ENCODE measurements at places on chromosomes 11 and 22. TPM values are rescaled to one million over a fixed set of nuclear protein-coding genes. Genes with fewer than 3 reads are reported as not detected.
A peak's percentile ranks its signal among the peaks of the same experiment; 100 is the strongest.

The THRSP gene
- total RNA-seq, result 39.4 TPM

The APOA5 gene
- not detected for total RNA-seq

The OR2AG2 gene
- total RNA-seq, result not detected

DNA sequence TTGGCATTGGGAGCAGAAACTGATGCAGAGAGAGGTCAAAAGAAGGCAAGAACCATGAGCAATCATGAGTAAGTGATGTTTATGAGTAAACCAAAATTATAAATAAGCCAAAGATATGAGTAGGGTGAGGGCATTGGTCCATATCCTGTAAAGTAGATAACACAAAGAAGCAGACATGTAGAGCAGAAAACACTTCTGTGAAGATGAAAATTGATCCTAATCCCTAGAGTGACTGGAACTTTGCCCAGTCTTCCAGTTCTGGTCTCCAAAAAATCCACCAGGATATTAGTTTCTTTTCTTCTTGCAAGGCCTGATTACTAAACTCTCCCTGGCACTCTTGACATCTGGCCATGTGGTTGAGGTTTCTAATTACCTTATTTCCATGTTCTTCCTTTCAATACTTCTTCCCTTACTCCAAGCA lies 13.7 kb upstream of the DRD2 start:
- DNase-seq, result no peak

DNA sequence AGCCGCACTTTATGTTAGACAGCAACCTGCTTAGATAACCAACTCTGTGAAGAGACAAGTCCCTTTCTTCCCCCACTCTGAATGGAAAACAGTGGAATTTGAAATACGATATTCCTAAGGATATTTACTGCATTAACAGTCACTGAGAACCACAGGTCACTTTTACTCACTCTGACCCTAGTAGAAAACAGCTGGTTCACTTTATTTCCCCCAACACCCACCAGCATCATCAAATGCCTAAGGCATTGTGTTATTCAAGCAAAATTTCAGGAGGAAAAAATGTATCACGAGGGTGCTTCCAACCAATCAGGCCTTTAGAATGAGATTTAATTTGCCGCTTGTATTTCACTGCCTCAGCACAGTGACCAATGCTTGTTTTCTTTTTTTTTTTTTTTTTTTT lies 1134.1 kb upstream of the CCDC90B start:
- DNase-seq, result no peak

- no peak for DNase-seq
These were observed 87.5 kb downstream of the RRM1 start for GRCh38 chr11:4181782-4182721.

DNA sequence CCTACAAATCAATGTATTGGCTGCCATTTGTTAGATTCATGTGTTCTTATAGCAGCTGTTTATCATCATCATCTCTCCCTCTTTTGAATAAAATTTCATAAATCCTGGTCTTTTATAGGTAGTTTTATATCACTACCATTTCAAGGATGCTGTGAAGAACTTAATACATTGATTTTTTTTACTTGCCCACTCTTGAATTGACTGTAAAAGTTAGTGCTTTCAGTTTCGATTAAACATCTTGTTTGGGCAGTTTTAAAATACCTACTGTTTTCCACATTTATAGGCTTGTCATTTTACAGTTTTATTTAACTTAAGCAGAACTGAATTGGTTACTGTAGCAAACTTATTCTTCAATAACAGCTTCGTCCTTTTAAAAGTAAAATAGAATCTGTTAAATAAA lies 59.5 kb downstream of the TTC17 start:
- DNase-seq, result no peak

DNA sequence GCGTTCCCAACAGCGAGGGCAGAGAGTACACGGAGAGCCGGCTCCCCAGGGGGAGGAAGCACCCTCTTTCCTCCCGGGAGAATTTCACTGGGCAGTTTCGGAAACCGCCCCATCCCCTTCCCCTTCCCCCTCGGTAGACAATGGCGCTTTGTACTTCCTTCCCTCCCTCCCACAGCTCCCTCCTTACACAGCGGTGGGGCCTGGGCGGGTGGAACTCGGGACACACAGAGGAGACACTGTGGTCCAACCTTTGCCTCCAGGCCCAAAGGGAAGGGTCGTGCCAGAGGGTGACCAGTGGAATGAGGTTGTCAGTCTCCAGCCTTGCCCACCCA lies 4.3 kb downstream of the SMTN start:
- peak; percentile 83 for DNase-seq

GRCh38 chr22:46829941-46830715 lies 67.7 kb downstream of the TBC1D22A start:
- DNase-seq, result peak; percentile 76

- DNase-seq, result no peak
These were observed 3.2 kb upstream of the TMPRSS13 start for GRCh38 chr11:117932426-117932825.
